ENCODE measurements at places on chromosomes 6 and 20.

- DNase-seq: no peak
These were observed 114.8 kb downstream of the RPS12 start for GRCh38 chr6:132929141-132929540.

- no peak for DNase-seq
These were observed 94.0 kb downstream of the SGK1 start for GRCh38 chr6:134223796-134224420.

DNA sequence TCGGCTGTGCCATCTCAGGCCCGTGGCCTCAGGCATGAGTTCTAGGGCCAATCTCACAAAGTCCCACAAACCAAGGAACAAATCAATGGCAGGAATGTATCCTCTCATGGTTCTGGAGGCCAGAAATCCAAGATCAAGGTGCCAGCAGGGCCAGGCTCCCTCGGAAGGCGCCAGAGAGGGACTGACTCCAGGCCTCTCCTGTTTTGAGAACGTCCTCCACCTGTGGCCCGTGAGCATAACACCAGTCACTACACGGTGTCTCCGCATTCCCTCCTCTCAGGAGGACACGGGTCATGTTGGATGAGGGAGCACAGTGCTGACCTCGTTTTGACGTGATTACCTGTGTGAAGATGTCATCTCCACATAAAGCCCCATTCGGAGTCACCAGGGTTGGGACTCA is 45.0 kb upstream of the SMOC2 start:
- no peak for DNase-seq

GRCh38 chr6:109081026-109081425 is 13.6 kb downstream of the SESN1 start:
- no peak for DNase-seq

Data from T1000 (cell line).